ENCODE measurements at places on chromosomes 6 and 20.

DNA sequence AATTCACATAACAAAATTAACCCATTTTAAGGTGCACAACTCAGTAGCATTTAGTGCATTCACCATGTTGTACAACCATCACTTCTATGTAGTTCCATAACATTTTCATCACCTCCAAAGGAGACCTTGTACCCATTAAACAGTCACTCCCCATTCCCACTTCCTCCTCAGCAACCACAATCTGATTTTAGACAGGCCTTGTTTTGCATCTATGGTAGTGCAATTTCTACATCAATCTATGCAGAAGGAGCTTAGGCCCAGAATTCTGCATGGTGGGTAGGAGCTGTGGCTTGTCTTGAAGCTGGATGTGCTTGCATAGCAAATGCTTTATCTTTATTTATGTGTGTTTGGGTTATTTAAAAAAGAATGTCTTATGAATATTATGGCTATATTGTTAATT, 13.5 kb upstream of the HLA-DQA1 start:
- no peak for DNase-seq

- DNase-seq, result peak; percentile 65
Measured at GRCh38 chr20:31661625-31662371, 24.1 kb downstream of the COX4I2 start.

DNA sequence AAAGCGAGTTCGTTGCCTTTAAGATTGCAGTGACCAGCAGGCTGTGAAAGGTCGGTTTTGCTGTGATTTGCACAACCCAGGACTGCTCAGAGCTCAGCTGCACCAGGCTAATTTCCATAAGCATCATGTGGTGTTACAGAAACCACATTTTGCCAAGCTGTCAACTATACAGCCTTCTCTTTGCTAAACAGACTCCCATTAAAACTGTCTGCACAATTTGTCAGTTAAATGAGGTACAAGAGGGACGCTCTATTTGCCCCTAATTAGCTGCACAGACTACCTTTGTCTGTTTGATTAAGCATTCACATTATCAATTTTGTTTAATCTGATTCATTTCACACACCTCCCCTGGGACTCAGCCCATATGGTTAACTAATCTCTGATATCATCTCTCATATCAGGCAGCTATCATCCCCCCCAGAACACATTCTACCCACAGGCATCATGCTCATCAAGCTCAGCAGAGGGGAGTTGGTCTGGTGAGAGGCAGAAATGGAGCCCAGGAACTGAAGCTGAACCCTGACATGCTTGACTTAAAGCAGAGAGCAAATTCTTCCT, 62.1 kb downstream of the OLIG3 start:
- DNase-seq, result no peak

DNA sequence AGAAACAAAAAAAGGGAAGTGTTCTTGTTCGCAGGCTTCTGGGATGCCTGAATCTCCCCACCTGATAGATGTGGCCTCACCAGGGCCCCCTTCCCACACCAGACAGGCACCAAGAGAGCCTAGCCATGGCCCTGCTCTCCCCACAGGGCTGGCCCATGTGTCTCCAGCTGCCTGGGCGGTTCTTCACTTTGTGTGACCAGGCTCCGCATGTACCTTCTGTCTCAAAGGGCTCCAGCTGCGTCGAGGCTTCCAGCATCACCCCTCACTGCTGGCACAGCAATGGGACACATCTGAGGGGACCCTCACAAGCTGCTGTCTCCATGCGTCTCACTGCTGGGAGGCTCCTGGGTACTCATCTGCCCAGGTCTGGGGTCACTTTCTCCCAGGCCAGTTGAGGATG, 362.9 kb downstream of the ZFAND3 start:
- no peak for DNase-seq

DNA sequence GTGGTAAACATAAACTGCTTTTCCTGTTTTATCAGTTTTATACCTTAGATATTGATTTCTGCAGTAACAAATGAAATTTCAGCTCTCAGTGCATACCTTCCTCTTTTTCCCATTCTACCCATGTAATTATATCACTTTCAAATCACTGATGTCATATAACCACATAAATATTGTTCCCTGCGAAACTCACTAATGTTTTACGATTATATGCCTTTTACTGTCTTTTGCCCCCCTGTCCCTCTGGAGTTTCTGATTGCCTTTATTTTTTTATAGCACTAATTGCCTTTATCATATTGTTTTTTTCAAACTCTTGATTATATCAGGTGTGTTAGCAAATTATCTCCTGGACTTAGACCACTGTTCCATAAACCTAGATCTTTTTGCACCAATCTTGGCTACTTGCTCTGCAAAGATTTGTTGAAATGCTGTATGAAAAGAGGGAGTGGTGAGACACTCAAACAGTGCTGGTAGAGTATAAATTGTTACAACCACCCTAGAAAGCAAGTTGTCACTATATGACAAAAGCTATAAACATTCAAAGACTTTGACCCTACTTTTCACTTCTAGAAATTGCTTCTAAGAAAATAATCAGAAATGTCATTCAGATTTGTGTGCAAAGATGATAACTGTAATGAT, 29.6 kb upstream of the EDN1 start:
- DNase-seq, result no peak

DNA sequence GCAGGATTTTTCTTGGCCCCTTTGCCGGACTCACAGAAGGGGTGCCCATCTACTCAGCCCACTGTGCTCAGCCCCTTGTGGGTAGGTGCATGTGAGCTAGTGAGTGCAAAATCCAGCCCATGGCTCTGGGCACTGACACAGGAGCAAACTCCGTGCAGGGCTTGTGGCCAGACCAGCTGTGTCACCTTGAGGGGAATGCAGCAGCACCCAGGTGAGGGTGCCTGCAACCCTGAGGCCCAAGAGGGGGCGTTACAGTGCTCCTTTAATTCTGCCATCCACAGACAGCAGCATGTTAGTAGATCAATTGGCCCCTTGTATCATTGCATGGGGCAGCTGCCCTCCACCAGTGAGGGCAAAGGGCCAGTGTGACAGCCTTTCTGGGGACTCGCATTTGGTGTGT, 12.9 kb upstream of the IYD start:
- DNase-seq, result no peak

GRCh38 chr6:84077645-84078044, 44.1 kb downstream of the MRAP2 start:
- DNase-seq, result no peak

Measured in activated CD4-positive, alpha-beta T cell treated with anti-CD3 and anti-CD28 coated beads, Interleukin-2, amount 50 U/mL, for 24 hours (primary cell).